HL-60 (cell line): ENCODE measurements at places on chromosomes 1 and 21.
A peak's percentile ranks its signal among the peaks of the same experiment; 100 is the strongest.

GRCh38 chr1:232423591-232423990, 206.3 kb downstream of the SIPA1L2 start:
- DNase-seq = peak; percentile 29

DNA sequence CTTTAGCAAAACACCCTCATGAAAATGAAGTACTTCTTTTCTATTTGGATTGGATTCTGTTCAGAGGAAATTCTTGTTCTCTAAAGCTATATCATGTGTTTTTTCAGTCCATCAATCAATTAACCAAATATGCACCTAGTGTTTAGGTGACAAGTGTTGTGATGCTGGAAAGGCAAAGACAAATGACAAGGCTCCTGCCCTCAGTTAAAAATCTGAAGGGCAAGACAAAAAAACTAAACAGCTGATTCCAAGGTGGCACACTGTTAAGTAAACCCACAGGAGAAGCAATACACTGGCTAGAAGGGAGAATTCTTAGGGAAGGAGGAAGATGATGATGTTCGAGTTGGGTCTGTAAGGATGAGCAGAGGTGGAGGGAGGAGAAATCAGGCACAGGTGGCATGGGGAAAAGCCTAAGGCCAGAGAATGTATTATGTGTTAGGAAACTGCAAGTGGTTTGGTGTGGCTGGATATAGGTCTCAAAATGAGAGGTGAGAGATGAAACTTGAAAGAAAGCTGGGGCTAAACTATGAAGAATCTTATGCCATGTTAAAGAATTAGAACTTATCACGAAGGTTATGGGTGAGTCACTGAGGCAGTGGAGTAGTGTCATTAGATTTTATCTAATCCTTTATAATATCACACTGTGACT, 51.8 kb upstream of the GFI1 start:
- no peak for DNase-seq

DNA sequence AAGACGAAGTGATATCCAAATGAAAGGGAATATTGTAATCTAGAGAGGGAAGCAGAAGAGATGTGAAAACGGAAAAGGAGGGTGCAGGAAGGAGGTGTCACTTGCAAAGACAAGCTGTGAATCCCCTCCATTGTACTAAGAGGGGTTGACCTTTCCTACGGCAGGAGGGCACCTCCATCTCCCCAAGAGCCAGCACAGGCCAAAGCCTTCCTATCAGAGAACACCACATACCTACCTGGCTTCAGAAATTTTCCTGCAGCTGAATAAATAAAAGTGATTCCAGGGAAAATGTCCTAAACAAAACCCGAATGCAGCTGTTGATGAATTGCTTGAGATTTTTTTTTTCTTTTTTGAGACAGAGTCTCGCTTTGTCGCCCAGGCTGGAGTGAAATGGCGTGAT, 14.3 kb downstream of the KANK4 start:
- DNase-seq = no peak

DNA sequence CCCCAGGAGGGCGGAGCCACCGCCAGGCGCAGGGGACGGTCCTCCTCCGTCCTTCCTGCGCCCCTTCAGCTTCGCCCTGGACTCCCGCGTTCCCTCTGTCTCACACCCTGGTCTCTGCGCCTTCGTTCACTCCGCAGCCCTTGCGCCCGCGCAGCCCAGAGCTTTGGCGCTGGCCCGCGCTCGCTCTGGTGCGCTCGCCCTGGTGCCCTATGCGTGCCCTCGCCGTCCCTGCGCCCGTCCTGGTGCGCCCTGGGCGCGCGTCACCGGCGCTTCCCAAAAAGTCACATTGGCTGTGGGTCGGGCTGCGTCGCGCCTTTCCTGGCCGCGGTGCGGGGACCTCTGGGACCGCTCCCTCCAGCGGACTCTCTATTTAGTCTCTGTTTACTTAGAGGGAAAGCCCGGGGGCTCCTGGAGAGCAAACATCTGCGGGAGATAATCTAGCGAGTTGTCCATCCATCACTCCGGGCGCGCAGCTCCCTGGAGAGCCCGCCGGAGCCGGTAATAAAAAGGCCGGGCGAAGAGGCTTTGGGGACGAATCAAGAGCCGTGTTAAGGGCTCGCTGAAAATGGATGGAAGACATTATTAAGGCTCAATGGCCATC, 178.6 kb downstream of the PRDM16 start:
- no peak for DNase-seq

- DNase-seq = no peak
Observed at GRCh38 chr1:224711876-224712275, 95.8 kb downstream of the CNIH3 start.

DNA sequence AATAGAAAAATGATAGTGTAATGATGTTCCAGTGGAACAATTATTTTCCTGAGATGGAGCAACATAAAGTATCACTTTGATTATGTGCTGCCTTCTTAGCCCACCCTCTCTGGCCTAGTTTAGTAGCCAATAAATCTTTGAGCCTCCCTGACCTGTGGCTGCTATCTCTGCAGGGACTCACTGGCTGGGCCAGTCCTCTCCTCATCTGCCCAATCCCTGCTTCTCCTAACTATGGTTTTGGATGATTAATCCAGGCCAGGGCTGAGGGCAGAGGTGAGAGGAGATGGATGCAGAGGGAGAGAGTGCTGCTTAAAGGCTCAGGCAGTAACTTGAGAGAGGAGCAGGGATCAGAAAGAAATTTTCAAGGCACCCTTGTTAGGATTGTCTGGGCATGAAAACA, 89.0 kb upstream of the CD34 start:
- DNase-seq = no peak

- DNase-seq = no peak
Observed at GRCh38 chr1:235822685-235823084, 44.0 kb downstream of the LYST start.

DNA sequence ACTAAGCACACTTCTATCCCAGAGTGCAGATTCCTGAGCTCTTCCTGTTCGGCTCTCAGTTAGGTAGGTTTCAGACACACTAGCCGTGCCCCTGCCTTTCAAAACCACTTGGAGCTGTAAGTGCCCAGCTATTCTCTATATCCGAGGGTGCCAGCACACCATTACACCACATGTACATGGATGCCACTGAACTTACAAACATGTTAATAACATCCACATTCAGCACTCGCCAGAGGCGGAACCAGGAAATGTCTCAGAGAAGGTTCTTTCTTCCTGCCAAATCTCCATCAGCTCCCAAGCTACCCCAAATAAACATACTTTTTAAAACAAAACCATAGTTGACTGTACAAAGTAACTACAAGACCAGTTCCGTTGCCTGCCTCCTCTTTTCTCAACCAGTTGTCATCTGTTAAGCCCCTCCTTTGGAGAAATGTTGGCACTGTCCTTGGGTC, 78.4 kb upstream of the CTTNBP2NL start:
- DNase-seq = no peak

DNA sequence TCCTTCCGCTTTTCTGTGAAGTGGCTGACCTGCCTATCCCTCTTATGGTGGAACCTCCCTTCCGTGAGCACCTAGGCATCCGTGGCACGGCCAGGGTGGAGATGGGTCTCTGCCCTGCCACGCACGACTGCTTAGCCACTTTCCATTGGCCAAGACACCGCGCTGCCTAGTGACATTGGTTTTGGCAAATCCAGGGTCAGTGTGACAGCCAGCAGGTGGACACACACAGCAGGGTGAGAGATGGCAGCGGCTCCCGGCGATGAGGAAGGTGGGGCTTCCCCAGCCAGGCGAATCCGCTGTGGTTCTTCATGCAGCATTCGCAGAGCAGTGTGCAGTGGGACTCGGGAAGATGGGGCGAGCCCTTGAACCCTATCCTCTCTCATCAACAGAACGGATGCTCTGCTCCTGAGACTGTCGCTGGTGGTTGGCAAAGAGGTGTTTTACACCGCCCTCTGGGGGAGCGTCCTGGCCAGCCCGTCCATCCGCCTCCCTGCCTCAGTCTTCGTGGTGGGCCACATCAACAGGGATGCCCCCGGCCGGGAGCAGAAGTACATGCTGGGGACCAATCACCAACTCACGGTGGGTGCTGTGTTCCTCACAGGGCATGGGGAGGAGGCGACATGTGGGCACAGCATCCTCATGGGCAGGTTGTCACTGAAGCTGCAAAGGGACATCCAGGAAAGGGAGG, 51.8 kb downstream of the DOP1B start:
- DNase-seq = no peak

DNA sequence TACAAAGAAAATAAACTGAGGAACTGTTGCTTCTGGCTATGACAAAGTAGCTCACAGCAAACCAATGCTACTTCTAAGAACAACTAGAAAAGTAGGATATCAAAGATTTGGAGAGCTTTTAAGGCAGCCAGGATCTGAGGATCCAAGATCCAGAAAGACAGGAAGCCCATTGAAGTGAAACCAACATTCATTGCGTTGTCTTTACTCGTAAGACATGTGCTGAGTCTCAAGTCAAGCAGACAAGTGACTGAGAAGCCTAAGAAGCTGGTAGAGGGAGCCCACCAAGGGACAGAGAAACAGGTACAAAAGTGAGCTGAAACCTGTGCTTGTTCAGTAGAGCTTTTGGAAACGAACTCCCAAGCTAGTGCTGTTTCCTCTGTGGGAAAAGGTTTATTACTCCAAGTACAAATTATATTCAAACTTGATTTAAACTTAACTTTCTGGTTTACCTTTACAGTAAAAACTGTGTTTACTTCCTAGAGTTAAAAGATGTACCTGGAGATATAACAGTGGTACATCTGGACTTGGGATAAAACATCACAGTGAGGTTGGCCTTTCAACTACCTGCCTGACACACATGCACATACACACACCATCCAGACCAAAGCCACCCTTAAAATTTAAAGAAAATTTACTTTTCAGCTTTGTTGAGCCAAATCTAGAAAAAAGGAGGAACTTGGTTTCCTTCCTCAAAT, 41.2 kb downstream of the NME7 start:
- no peak for DNase-seq
